ENCODE measurements at places on chromosomes 5 and 9.

GRCh38 chr5:176916337-176916736 lies 17.2 kb upstream of the HK3 start:
- DNase-seq: peak; percentile 6

- no peak for DNase-seq
Measured at GRCh38 chr9:134902936-134903335, 14.8 kb downstream of the FCN1 start.

DNA sequence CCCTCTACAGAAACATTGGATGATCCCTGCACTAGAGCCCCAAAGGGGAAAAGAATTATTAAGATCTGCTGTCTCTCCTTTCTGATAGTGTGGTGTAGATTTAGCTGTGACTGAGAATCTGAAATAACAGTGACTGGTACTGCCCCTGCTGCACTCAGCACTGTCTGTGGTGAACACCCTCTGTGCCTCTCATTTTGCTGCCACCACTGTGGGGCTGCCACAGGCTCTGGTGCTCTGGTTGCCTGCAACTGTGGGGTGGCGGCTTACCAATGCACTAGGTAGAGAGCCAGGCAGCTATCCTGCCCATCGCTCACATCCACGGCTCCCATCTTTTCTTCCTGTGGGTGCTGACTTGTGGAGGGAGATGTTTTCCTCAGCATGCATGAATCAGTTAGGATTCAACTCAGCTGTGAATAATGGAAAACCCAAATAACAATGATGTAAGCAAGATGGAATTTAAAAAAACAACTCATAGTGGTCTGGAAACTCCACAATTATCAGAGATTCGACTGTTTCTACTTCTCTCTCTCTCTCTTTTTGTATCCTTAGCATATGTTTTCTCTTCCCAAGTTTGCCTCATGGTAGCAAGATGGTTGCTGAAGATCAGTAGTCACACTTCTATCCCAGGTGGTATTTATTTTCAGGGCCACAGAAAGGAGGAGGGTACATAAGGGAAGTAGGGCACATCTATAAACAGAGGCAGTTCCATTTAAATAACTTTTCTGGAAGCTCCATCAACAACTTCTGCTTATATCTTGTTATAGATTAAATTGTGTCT lies 99.8 kb upstream of the DAP start:
- DNase-seq: peak; percentile 53

GRCh38 chr9:110261632-110262031 lies 5.3 kb upstream of the TXN start:
- no peak for DNase-seq

Data from astrocyte of the spinal cord (primary cell).